Activated naive CD4-positive, alpha-beta T cell treated with anti-CD3 and anti-CD28 coated beads, Interleukin-2, amount 10 ng/mL, durations not matched to agents 7 days and 5 days (primary cell): ENCODE measurements at places on chromosomes 5 and 9.

- no peak for DNase-seq
These were observed 44.7 kb downstream of the GOLM1 start for GRCh38 chr9:86054695-86055094.

GRCh38 chr5:87579678-87580077, 166.9 kb upstream of the CCNH start:
- no peak for DNase-seq

DNA sequence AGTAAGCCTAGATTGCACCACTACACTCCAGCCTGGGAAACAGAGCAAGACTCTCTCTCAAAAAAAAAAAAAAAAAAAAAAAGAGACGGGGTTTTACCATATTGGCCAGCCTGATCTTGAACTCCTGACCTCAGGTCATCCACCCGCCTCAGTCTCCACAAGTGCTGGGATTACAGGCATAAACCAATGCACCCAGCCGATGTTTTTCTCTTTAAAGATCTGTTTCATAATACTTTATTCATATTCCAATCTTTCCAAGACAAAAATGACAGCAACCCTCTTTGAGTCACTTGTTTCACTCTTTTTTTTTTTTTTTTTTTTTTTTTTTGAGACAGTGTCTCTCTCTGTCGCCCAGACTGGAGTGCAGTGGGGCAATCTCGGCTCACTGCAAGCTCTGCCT, 13.6 kb upstream of the LMNB1 start:
- DNase-seq: no peak

DNA sequence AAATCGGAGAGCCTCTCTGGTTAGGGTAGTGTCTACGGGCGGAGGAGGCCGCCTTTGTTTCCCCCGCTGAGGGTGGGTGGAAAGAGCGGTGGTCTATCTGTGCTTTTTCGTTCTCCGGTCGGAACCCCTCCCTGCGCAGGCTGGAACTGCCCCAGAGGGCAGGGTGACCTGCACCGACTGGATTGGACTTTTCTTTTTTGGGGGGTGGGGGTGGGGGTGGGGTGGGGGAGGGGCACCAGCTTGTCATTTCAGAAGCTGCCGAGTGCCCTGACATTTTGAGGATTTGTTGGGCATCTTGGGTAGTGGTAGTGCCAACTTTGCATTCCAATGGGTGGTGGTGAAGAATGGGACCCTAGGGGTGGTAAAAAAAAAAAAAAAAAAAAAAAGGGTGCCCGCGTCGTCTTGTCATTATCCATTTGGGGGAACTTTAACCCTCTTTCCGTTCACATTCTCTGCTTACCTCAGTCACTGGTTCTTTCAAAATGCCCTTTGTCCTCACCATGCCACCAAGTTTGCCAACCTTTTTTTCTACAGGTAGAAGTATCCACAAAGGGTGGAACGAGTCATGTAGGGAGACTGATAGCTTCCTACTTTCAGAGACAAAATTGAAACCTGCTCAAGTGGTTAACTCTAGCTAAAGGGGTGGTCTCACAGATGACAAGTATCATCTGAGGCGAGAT, 1.3 kb downstream of the UBE2R2 start:
- DNase-seq: no peak

- DNase-seq: peak; percentile 53
These were observed 3.6 kb upstream of the DPH7 start for GRCh38 chr9:137582286-137582860.

DNA sequence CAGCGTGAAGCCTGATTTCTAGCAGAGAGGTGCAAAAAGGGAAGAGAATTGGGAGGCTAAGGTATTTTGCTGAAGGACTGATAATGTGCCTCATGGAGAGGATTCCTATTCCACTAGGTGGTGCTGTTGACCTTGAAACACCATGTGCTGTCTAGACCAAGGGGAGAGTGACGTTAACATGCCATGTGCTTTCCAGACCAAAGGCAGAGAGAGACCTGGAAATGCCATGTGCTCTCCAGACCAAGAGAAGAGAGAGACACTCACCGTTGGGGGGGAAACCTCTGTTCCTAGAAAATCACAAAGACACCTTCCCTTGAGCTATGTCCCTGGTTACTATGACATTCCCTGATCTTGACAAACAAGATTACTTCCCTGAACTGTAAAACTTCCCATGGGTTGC, 286.0 kb upstream of the TUSC1 start:
- no peak for DNase-seq

GRCh38 chr5:35860686-35861085, 4.0 kb downstream of the IL7R start:
- no peak for DNase-seq
